ENCODE measurements at places on chromosomes 3 and 15. TPM values are rescaled to one million over a fixed set of nuclear protein-coding genes. Genes with fewer than 3 reads are reported as not detected.
A peak's percentile ranks its signal among the peaks of the same experiment; 100 is the strongest.

The ECE2 gene
- total RNA-seq, result not detected

The CELSR3 gene
- total RNA-seq, result 6.9 TPM

The TMEM207 gene
- total RNA-seq, result not detected

The PCOLCE2 gene
- total RNA-seq, result not detected

The CTSH gene
- 116 TPM for total RNA-seq

The TAMM41 gene
- total RNA-seq, result 21.5 TPM

The C3orf22 gene
- not detected for total RNA-seq

The CHSY1 gene
- total RNA-seq, result 10.5 TPM

The CLDN18 gene
- not detected for total RNA-seq

The AADACL2 gene
- not detected for total RNA-seq

The MUSTN1 gene
- total RNA-seq, result 12.3 TPM

The BBX gene
- 86.5 TPM for total RNA-seq

DNA sequence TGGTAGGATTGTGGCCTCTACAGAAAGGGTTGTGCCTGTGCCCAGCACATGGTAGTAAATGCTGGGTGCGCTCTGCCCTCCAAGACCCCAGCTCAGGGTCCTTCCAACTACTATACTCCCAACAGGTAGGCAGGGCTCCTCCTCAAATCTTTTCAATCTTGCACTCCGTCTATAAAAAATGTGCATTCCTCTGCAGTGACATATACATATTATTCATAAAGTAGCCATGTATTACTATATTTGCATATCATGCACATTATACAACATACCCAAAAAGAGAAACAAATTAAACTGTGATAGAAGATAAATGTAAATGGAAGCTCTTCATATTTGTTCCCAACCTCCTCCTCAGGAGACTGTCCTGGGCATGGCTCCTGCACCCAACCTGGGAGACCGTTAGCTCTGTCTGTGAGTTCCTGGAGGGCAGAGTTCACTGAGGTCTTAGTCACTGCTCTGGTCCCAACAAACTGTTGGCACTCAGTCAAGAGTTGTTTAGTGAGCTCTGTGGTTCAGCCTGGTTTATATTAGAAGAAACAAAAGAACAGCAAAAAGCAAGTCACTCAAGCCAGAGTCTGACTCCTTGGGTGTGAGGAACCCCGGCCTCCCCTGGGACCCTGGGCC lies 47.7 kb upstream of the GRIP2 start:
- no peak for DNase-seq

- DNase-seq, result no peak
Measured at GRCh38 chr3:53328746-53329145, 18.6 kb downstream of the DCP1A start.

GRCh38 chr3:114093596-114093995 lies 37.1 kb downstream of the QTRT2 start:
- no peak for DNase-seq

DNA sequence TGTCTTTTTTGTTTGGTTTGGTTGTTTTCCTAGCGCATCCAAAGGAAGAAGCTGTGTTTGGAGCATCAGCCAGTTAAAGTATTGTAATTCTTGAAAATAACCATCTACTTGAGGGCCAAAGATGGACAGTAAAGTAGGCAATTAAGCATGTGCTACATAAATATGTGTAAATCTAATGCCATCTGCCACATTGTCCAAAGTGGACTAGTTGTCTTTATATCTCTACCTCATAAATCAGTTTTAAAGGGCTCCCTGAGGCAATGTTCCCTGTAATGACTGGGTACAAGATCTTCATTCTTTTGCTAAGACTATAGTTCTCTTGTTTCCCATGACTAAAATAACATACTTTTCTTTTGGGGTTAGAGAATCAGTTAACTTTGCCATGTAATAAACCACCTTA lies 460.0 kb upstream of the RARB start:
- DNase-seq, result no peak

- no peak for DNase-seq
Measured at GRCh38 chr15:49468481-49468839, 45.4 kb downstream of the FGF7 start.

- no peak for DNase-seq
Measured at GRCh38 chr3:99674086-99674789, 35.8 kb downstream of the COL8A1 start.

DNA sequence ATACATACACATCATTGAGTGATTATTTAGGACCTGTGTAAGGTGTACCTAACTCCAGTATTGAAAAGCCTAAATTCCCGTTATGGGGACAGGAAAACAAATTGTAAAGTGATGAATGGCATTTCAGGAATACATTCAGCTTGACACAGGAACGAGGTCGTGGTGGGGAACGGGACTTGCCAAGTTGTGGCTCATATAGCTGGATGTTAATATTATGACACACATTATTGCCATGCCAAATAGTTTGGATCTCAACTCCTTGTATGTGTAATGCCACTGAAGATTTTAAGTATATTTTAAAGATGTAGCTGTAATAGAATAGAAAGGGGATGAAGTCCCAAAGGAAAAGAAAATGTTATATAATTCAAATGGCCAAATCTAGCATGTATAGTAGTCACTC lies 227.2 kb upstream of the GOLIM4 start:
- no peak for DNase-seq

DNA sequence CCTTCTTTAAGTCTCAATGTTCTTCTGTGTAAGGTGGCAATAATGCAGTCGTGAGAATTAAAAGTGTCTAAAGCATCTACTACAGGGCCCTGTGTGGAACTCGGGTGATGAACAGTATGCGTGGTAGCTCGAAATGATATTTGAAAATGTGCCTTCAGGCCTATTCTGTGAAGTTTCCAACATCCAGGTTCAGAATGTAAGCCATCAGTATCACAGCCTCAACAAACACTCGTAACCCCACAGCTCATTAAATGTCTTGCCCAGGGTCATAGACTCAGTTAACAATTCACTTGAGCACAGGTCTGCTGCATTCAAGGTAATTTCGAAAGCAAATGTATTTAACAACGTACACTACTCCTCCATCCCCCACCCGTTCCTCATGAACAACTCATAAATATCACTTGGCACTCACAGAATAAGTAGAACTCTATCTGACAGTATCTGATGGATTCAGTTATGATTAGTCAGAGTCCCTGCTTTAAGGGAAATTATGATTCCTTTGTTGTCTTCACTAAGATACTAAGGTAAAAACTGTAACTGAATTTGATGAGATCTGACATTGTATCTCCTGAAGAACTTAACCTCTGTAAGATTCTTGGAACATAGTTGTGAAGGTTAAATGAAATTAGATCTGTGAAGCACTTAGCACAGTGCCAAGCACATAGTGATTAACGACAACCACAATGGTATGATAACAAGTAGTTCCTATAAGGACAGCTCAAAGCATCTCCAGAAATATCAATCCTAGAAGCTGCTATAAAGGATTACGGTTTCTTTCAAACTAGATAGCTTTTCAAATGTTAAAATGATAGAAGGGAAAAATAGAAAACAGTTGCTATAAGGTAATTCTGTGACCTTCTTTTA lies 642.3 kb downstream of the TBL1XR1 start:
- DNase-seq, result no peak

DNA sequence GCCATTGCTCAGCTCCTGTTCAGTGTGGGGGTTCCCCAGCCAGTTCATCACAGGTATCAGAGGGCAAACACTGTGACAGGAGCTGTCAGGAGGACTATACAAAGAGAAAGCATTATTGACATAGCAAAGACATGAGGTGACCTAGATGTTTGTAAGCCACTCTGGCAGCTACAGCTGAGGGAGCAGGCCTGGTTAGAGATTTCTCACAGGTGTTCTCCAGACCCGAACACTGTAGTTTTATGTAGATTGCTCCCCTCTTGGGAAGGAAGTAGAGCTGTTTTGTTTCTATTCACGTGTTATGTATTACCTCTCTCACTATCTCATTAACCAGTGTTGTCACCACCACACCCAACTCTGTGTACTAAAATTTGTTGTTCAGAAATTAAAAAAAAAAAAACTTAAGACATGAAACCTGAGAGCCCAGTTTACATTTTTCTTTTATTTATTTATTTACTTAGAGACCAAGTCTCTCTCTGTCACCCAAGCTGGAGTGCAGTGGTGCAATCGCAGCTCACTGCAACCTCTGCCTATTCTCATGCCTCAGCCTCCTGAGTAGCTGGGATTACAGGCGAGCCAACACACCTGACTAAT lies 123.7 kb downstream of the RBPMS2 start:
- DNase-seq, result peak; percentile 41

GRCh38 chr15:83512459-83512858 lies 65.3 kb downstream of the SH3GL3 start:
- DNase-seq, result no peak

DNA sequence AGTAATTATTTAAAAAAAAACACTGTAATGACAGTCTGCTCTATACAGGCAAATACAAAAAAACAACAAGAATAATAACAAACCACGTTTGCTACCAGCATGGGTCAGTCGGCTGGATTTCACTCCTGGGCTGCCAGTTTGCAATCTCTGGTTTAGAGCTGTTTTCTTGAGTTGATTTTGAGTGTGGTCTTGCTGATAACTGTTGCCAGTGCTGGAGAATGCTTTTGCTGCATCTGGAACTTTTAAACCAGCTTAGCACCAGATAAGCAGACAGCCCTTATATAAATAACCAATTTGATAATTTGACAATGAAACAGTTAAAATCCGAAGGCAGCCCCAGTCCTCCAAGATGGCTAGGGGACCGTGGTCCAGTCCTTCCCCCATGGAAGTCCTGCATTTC lies 14.0 kb upstream of the CTDSPL start:
- no peak for DNase-seq

DNA sequence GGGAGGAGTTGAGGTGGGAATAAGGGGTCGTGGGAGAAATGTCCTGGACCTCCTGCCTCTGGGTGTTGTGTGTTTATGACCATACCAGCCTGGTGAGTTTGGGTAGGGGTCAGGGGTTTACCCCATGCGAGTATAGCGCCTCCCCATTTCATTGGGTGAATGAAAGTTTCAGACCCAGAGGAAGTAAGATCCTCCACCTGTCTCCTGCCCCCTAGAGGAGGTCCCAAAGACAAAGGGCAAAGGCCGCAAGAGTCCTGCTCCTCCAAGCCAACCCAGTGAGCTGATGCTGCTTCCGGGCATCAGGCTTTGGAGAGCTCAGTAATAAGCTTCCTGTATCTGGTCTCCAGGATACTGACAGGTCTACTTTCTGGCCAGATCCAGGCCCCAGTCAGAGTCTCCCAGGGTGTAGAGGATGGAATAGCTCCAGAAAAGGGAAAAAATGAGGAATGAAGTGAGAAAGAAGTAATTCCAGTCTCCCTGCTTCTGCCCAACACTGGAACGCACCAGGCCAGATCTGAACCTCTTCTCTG lies 6.4 kb upstream of the TBC1D21 start:
- no peak for DNase-seq

- DNase-seq, result no peak
Measured at GRCh38 chr3:55218577-55218976, 268.5 kb downstream of the WNT5A start.

GRCh38 chr3:4613366-4613765 lies 120.2 kb downstream of the ITPR1 start:
- no peak for DNase-seq

- DNase-seq, result no peak
Measured at GRCh38 chr3:190546881-190547510, 33.1 kb downstream of the IL1RAP start.

DNA sequence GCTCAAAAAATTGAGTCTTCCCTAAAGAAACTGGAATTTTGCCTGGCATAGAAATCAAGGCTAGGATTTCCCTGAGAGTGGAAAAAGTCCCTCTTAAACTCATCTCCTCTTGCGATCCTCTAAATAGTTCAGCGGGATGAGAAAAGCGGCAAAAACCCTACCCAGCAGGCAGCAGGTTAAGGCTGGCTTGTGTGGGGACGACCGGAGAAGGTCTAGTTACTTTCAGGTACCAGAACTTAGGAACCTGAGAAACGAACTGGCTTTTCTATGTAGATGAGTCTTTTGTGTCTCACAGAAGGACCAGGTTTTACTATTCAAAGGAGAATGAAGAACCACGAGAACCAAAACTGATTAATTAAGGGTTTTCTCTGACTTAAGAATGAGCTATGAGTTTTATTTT lies 523.7 kb upstream of the TGFBR2 start:
- no peak for DNase-seq

- DNase-seq, result no peak
Measured at GRCh38 chr3:150303768-150304167, 104.3 kb upstream of the TSC22D2 start.

GRCh38 chr15:64460724-64461720 lies 644 bp downstream of the ZNF609 start:
- DNase-seq, result no peak

- no peak for DNase-seq
Measured at GRCh38 chr3:42731476-42732195, 29.0 kb upstream of the HHATL start.

DNA sequence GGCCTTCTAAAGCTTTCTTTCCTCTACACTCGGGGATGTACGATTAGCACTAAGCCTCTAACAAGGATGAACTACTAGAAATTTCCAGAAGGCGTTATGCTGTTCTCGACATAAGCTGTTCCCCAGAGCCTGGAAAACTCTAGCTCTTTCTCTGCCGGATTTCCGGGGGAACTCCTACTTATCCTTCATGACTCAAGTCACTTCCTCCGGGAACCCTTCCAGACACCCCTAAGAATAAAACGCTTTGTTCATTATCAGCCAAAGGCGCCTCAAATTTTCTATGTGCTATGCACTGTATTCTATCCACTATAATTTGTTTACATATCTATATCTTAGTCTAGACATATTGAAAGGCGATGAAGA lies 455 bp upstream of the SNAP23 start:
- no peak for DNase-seq

DNA sequence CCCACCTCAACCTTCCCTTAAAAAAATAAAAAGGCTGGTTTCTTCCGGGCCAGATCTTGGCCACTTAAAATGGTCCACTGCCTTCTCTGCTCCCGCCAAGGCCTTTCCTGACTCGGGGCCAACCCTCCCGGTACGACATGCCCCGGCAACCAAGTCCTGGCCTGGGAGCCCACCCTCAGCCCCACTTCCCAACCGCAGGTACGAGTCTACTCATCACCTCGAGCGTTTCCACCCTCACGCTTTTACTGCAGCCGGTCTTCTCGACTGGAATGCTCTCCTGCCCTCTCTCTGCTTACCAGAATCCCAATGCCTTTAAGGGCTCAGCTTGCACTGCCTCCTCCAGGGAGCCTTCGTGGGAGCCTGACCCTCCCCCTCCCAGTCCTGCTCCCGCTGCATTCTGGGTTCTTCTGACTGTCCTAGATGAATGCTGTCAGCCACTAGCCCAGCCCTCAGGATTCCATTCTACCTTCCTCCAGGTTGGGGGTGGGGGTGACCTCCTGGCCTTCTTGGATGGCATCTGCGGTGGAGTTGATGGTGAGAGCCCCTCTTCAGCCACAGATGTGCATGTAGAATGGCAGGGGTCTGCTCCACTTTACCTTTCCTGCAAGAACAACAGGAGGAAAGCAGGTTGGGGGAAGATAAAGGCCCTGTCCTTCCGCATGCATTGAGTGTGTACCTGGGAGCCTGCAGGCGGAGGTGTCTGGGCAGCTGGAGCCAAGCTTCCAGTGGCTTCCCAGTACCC lies 1.1 kb upstream of the CSRNP1 start:
- no peak for DNase-seq

- DNase-seq, result no peak
Measured at GRCh38 chr3:77149382-77149781, 109.5 kb downstream of the ROBO2 start.

DNA sequence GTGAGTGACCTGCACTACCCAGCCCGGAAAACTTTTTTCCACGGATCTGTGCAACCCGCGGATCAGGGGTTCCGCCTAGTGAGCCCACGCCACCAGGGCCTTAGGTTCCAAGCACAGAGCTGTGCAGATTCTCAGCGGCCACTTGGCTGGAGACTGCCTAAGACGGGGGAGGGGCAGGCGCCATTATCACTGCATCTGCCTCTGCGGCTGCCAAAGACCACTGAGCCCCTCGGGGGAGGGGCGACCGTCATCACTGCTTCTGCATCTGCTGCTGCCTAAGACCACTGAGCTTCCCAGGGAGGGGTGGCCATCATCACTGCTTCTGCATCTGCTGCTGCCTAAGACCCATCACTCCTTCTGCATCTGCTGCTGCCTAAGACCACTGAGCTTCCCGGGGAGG lies 460.2 kb downstream of the OCA2 start:
- DNase-seq, result no peak
